Testis (tissue), 5 donors: ENCODE measurements at places on chromosomes 2 and 18. TPM values are rescaled to one million over a fixed set of nuclear protein-coding genes. Genes with fewer than 3 reads are reported as not detected.

- H3K27me3 ChIP-seq = no peaks in the 10 kb centered on the region
- no peak for DNase-seq
Observed at GRCh38 chr2:127565261-127566138, 30.0 kb downstream of the MYO7B start.

DNA sequence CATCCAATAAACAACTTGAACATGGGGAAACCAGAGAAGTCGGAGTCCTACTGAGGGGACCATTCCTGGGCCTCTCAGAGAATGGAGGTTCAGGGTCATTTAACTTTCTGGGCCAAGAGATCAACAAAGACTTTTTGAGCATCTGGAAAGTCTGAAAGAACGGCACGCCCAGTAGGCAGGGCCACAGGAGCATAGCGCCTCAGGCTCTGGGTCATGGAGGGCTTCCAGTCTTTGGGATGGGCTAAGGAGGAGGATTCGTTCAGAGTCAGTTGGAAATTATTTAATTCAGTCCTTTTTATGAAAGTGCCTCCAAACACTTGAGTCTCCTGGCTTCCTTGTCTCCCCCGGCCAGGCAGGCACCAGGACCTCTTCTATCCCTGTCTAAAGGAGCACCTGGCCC lies 101.1 kb upstream of the GLI2 start:
- H3K4me1 ChIP-seq = no peaks in the 10 kb centered on the region
- H3K27ac ChIP-seq = no peak overlapping the region
- no peak overlapping the region for H3K4me3 ChIP-seq
- no peaks in the 10 kb centered on the region for H3K36me3 ChIP-seq
- no peak for DNase-seq

DNA sequence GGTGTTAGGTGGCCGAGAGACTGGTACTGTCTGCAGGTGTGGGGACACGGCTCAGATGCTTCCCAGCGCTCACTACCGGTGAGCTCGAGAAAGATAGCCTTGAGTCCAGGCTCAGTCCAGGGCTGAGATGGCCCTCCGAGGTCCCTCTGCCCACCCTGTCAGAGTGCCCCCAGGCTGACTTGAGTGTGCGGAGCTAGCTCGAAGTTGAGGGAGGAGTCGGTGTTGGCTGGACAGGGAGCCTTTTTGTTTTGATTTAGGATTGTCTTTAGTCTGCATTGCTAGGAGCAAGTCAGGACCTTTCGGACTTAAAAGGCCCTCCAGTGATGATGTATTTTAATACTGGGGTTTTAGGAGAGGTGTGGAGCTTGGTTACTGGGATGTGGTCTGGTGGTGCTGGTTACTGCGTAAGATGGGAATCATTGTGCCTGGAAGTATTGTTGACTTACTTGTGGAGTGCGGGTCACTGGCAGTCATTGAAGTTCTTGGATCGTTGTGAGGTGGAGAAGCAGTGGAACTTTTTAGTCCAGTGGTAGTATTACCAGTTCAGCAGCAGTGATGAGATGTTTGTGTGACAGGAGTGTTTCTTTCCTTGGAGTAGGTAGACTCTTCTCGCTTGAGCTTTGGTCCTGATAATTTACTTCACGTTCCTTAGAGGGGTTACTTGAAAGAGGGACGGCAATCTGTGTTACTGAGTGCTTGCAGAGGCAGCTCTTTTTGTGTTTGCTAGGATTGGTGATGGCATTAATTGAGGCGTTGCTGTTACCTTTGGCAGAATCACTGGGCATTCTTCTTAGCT lies 633 bp downstream of the KIAA1328 start:
- H3K27me3 ChIP-seq = no peaks in the 10 kb centered on the region
- peak overlapping the region; percentile 86 for H3K27ac ChIP-seq
- H3K4me1 ChIP-seq = no peaks in the 10 kb centered on the region
- peak overlapping the region; percentile 96 for H3K4me3 ChIP-seq

DNA sequence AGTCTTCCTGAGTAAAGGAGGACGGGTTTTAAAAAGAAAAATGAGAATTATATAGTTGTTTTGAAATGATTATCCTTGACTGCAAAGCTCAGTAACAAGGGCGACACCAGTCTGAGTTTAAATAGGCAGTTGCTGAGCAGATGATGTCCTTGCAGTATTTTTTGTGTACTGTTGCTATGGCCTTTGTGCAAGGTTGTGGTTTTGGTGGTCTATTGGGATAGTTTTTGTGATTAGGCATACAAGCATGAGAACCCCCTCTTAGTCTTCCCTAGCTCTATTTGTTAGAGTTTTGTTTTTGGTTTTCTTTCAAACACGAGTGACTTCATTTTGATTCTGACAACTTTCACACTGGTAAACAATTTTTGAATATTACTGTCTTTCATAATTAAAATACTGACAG lies 64.1 kb downstream of the TAF4B start:
- H3K4me3 ChIP-seq = no peak overlapping the region
- no peak overlapping the region for H3K27ac ChIP-seq
- no peaks in the 10 kb centered on the region for H3K4me1 ChIP-seq
- no peak for DNase-seq
- no peaks in the 10 kb centered on the region for H3K36me3 ChIP-seq

The C2orf78 gene
- polyA plus RNA-seq = 11.6 TPM

The CBLN2 gene
- polyA plus RNA-seq = 0.80 TPM
